AG09309 (cell line): ENCODE measurements at places on chromosomes 1 and 21.

DNA sequence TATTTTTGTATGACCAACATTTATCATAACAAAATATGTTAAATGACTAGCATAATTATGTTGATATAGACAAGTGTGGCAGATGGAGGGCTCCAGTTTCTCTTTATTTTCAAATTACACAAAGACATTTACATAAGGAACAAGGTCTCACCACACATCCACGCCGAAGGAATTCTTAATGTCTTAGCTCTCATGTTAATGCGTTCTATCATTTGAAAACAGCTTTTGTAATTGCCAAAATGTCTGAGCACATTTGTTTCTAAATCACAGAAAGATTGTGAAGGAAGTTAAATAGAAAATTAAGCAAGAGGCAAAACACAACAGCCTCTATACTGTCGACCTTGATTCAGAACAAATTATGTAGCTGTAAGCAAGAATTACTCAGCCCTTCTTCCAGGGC is 223.0 kb upstream of the NR5A2 start:
- DNase-seq: no peak

DNA sequence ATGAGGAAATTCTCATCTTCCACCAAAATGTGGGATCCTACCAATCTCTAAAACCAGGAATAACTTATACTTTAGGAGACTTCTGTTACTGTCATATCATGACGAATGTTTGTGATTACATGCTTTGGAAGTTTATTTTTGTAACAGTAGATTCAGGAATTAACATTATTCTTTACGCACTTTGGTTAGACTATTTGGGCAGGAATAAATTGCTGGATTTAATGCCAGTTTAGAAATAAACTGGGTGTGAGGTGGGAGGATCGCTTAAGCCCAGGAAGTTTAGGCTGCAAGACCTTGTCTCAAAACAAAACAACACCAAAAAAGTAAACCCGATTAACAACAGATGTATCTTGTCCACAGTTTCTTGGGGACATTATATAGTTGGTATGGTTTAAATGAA is 52.1 kb downstream of the MIGA1 start:
- no peak for DNase-seq

DNA sequence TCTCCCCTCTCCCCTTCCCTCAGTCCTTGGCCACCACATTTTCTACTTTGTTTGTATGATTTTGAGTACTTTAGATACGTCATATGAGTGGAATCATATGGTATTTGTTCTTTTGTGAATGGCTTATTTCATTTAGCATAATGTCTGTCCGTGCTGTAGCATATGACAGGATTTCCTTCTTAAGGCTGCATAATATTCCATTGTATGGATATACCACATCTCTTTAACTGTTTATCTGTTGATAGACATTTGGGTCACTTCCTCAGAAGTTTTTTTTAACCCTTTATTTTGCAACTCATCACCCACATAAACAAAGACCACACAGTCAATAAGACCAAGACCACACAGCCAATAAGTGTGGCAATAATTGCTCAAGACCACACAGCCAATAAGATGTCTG is 24.9 kb downstream of the FAM163A start:
- DNase-seq: no peak

DNA sequence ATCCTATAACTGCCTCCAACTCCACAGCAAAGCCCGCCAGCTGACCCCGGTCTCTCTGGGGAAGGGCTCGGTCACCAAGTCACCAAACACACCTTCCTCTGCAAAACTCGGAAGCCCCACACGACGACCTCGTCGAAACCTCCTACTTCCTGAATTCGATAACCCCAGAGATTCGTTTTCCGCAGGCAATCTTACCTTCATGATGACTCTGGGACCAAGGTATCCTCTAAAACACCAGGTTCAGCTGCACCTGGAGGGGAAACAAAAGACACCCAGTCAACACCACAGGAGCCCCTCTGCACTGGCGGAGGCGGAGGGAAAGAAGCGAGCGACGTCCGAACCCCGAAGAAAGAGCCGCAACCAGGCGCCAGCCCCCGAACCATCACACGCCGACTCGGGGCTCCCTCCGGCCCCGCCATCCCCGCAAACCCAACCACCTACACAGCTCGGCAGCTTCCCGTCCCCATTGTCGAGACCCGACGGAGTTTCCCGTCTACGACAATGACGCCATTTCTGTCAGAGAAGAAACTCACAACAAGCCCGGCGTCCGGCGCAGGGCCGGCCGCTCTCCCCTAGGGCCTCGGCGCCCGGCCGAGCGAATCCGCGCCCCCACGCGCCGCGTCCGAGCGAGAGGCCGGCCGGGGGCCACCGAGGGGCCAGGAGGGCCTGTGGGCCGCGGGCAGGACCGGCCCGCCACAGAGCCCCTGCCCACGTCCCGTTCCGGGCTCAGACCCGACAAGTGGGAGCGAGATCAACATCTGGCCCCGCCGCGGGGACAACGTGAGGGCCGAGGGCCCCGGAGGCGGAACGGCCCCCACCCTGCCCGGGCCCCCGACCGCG is 1.0 kb downstream of the ARID4B start:
- DNase-seq: no peak

- DNase-seq: no peak
Measured at GRCh38 chr1:9589144-9589718, 520 bp downstream of the TMEM201 start.

GRCh38 chr1:30571380-30571779 is 152.0 kb downstream of the MATN1 start:
- DNase-seq: no peak

DNA sequence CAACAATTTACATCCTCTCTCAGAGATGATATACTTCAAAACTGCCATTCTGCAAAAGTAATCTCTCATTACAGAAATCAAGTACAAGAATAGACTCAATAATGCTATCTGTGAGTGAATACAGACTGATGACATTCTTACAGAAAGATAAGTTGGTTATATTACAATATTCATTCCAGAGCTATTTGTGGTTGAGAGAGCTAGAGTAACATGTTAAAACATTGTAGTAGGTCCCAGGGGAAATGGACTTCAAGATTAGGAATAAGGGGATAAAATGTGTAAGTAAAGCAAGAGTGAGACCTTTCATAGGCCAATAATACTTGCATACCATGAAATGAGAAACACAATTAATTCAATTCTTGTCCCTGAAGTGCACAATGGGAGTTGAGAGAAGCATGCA is 1.5 kb downstream of the F13B start:
- DNase-seq: peak; percentile 38

DNA sequence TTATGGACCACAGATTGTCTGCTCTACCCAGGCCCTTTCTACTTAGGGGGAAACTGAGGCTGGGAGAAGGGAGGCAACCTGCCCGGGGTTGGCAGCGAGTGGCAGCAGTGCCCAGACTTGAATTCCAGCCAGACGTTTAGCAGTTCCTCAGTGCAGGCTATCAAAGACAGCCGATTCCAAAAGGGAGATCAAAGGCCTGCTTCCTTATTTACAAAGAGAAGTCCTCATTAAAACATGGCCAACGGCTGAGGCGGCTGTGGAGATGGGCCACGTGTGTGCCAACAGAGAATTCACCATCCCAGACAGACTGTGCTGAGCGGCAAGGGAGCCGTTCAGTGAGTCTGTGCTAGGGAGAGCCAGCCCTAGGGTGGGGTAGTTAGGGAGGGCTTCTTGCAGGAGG is 27.7 kb downstream of the C1QB start:
- no peak for DNase-seq
